ENCODE measurements at places on chromosomes 1 and 21.
A peak's percentile ranks its signal among the peaks of the same experiment; 100 is the strongest.

DNA sequence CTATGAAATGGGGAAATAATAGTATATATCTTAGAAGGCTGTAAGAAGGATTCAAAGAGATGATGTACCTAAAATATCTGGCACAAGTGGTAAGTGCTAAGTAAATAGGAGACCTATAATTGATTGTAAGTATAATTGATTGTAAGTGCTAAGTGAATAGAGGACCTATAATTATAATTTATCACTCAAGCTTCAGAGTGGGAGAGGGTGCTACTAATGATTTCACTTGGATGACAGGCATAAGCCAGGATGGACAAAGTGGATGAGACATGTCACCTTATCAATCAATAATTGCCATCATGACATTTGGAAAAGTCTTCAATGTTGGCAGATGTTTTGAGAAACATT, 11.2 kb downstream of the RCAN1 start:
- DNase-seq, result no peak

- no peak for DNase-seq
Observed at GRCh38 chr1:19480282-19480681, 5.1 kb downstream of the CAPZB start.

DNA sequence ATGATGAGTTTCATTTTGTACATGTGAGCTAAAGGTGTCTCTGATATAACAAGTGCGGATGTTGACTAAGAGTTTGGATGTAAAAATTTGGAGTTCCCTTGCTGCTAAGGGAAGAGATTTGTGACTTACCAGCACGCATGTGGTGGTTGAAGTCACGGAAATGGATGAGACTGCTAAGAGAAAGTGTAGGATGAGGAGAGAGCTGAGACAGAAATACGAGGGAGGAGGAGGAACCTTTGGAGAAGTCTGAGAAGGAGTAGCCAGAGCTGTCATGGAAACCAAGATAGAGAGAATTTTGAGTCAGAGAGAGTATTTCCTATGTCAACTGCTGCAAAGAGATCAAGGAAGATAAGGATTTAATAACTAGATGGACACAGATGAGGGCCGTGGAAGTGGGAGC, 106.5 kb upstream of the COL24A1 start:
- DNase-seq, result no peak

DNA sequence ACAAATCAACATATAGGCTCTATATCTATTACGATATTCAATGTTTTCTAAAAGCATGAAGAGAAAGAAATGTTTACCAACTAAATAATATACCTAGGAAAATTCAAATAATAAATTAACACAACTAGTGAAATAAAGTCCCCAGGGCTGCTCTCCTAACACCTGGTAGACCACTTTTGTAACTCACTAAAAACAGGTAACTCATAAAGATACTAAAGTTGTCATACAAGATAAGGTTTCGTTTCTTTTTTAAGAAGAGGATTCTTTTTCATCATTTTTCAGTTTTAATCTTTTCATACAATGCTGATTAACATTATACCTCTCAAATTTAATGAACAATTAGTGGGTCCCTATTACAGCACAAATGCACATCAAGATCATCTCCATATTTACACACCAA, 99.0 kb downstream of the ZZZ3 start:
- no peak for DNase-seq

- DNase-seq, result no peak
Observed at GRCh38 chr21:45440736-45441350, 35.9 kb downstream of the COL18A1 start.

- DNase-seq, result no peak
Observed at GRCh38 chr21:42308161-42308913, 6.9 kb downstream of the TFF3 start.

DNA sequence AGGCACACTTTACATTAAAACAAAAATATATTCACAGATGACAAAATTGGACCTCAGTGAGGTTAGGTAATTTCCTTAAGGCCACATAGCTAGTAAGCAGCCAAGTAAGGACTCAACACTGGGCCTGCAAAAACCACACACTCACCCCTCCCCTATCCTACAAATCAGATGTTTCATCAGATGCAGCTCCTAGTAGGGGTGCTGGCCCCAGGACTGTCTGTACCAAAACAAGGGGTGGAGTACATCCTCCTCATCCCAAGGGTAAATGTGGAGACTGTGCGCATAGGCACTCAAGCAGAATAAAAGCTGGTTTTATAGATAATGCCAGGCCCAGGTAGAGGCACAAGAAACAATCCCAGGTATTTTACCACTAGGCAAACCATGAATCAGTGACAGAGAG, 25.7 kb downstream of the URB1 start:
- no peak for DNase-seq

DNA sequence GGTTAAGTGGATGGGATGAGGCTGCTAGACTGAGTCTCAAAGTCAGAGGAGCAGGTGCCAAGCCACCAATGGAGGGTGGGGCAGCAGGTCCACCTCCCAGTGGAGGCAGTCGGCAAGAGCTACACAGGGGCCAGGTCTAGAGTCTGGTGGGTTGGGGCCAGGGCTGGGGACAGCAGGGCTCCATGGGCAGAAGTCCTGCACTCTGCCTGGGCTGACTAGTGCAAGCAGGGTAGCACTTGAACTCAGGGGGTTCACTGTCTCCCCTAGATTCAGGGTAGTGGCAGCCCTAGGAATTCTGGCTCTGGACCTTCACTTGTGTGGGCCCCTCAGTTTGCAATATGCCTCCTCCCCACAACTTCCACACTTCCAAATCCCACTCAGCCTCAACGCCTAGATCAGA, 66.2 kb downstream of the SYT6 start:
- DNase-seq, result no peak

- no peak for DNase-seq
Observed at GRCh38 chr1:9711466-9712020, 60.0 kb downstream of the PIK3CD start.

DNA sequence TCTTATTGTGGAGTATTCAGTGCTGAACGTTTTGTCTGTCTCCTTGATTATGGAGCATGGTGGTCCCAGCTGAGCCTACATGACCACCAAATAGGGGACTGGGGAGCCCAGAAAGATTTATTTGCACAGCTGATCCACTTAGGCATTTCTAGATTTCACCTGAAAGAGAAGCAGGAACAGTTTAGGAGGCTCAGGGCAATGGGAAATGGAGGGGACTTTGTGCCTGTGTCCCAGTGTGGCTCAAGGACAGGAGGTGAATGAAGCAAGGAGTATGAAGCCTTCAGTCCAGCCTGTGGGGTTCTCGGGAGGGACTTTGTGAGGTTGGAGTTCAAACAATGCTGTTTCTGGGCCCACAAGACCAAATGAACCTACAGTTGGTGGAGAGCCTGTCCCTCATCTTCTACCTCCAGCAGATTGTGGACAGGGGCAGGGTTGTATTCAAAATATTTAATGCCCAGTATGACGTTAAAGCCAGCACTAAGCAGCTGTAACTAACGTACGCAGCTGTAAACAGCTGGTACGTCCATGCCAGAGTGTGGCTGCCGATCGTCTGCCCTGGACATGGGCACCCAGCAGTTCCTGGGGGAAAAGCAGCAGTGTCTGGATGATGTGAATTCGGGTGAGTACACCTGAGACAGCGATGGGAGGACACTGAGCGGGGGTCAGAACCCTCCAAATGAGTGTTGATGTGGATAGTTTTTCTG, 164.9 kb upstream of the RAB4A start:
- DNase-seq, result no peak

DNA sequence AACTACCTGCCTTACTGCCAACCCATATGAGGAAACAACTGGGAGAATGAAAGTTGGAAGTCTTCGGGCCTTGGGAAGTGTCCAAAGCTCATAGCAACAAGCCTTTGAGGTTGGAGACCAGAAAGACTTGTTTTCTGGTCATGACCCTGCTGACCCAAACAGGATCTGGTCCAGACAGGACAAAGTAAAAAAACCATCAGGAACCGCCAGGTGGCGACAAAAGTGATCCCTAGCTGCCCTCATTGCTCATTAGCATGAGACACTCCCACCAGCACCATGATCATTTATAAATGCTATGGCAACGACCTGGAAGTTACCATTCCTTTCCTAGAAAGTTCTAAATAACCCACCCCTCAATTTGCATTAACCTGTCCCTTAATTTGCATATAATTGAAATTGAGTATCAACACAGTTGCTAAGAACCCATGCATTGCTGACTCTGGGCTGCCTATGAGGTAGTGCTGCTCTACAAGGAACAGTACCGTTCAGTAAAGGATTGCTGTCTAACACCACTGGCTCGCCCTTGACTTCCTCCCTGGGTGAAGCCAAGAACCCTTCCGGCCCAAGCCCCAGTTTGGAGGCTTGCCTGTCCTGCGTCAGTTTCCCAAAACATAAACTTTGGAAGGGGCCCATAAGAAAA, 89.0 kb downstream of the URB2 start:
- peak; percentile 16 for DNase-seq

- DNase-seq, result no peak
Observed at GRCh38 chr1:239717097-239717917, 330.9 kb downstream of the CHRM3 start.

- no peak for DNase-seq
Observed at GRCh38 chr1:35406103-35406502, 137.6 kb downstream of the ZMYM4 start.

GRCh38 chr1:162328512-162328911, 48.1 kb downstream of the SPATA46 start:
- DNase-seq, result no peak

- DNase-seq, result no peak
Observed at GRCh38 chr1:160539684-160539989, 16.6 kb upstream of the SLAMF6 start.

GRCh38 chr1:108719656-108720435, 7.1 kb downstream of the FNDC7 start:
- DNase-seq, result no peak

- DNase-seq, result no peak
Observed at GRCh38 chr1:151314137-151314875, 12.9 kb downstream of the PI4KB start.

- DNase-seq, result no peak
Observed at GRCh38 chr1:65039066-65039465, 72.7 kb upstream of the JAK1 start.

DNA sequence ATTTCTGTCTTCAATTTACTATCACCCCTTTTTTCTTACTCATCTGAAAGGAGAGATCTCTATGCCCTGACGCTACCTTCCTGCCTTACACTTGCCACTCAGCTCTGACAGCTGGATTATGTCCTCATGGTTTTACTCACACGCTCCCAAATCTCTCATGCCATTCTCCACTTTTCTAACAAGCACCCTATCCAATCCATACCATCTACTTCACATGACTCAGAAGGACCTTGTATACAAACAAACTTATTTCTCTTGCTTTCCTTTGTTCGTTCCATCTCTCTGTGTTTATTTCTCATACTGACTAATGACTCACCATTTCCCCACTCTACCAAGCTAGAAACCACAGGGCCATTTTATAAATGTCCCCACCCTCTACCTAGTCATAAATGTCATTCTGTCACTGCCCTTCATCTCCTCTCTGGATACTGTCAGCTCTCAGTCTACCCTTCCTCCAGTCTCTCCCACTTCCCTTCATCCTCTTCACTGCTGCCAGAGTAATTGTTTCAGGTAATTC, 87.3 kb downstream of the USP24 start:
- no peak for DNase-seq

GRCh38 chr1:86960548-86960947, 46.1 kb downstream of the HS2ST1 start:
- no peak for DNase-seq

DNA sequence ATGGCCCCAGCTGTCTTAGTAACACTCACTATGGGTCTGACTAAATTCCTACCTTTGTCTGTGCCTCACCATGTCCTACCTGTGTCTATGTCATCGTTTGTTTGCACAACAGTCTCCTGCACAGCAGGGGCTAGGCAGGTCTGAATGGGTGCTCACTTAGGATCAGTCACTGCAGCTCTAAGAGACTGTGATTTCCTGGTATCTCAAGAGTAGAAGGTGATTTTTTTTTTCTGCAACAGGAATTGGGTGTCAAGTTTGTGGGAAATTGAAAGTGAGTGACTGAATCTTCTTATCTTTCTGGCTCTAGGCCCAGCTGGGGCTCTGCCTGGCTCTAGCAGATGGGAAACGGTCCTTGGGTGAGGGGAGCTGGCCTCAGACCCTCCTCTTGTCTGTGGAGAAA, 46.4 kb upstream of the TRABD2B start:
- DNase-seq, result no peak

DNA sequence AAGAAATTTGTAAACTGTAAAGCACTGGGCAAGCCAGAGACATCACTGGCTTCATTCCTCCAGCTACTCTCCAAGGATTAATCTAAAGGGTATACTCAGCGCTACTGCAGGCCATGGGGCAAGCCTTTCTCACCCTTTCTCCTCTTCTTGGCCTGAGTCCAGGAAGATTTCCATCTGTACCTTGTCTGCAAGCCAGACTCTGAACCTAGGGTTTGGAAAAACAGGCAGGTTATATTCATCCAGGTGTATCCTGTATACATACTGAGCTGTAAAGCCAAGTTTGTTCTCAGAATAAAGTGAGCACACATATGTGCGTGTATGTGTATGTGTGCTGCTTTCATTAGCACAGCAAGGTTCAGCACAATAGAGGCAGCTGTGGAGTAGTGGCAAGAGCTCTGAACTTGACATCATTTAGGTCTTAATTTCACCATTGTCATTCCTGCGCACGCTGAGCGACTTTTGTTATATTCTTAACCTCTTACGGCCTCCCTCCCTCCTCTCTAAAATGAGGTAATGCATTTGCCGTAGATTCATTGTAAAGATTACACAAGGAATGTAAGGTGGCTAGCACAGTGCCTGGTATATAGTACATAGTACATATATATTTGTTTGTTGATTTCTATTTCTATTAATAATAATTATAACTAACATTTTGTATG, 128.1 kb upstream of the JUN start:
- no peak for DNase-seq

DNA sequence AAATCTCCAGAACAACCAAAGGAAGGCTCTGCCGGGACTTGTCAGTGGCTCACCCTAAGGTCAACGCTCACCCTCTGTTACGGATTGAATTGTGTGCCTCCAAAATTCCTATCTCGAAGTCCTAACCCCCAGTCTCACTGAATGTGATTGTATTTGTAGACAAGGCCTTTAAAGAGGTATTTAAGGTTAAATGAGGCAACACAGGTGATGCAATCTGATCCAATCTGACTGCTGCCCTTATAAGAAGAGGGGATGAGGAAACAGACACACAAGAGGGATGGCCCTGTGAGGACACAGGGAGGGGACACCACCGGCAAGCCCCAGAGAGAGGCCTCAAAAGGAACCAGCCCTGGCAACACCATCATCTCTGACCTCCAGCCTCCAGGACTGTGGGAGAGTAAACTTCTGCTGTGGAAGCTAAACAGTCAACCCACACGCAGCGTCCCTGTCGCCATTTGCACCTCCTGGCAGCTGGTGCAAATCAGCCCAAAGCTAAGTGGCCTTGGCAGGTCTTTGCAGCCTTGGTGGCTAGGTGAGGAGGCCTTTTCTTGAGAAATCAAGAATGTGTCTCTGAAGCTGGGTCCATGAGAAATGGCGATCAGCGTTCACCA, 24.2 kb downstream of the UBASH3A start:
- DNase-seq, result no peak

GRCh38 chr1:160076295-160076694, 5.0 kb upstream of the KCNJ9 start:
- no peak for DNase-seq

All from neural progenitor cell (in vitro differentiated cells).